ENCODE measurements at places on chromosomes 7 and 10.

GRCh38 chr7:38312821-38313220 is 39.4 kb upstream of the TARP start:
- no peak for DNase-seq

- DNase-seq, result no peak
These were observed 208.8 kb downstream of the KCNMA1 start for GRCh38 chr10:77428691-77429395.

DNA sequence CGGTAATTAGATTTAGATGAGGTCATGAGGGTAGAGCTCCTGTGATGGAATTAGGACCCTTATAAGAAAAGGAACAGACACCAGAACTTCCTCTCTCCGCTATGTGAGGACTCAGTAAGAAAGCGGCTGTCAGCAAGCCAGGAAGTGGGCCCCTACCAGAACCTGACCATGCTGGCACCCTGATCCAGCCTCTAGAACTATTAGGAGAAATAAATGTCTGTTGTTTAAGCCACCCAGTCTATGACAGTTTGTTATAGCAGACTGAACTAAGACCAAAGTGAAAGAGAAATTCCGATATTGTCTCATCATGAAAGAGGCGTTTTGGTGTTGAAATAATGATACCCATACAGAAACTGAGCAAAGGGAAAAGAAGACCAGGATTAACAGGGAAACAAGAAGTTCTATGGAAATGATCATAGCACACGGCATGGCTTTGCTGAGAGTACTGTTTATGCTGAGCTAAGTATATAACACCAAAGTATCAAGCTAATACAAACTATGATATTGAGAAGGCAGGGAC is 9.2 kb downstream of the CLEC2L start:
- DNase-seq, result no peak

GRCh38 chr10:12727832-12728215 is 273.7 kb downstream of the CCDC3 start:
- DNase-seq, result no peak

DNA sequence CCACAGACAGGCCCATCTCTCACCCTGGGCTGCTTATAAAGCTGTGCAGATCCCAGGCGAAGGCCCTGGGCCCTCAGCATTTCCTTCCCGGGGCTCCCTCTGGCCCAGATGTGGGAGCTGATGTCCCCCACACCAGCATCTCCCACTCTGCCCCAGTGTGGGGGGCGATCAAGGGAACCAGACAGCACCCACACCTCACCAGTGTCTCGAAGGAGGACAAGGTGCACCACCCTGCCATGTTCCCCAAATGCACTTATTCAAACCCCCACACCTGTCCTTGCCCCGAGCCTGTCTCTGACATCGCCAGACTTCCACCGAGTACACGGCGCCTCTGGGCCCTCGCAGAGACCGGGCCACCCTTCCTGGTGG is 19.6 kb downstream of the DPYSL4 start:
- no peak for DNase-seq

GRCh38 chr10:117461766-117462423 is 80.7 kb upstream of the EMX2 start:
- DNase-seq, result no peak

- no peak for DNase-seq
These were observed 145.7 kb downstream of the RNF216 start for GRCh38 chr7:5635461-5636445.

DNA sequence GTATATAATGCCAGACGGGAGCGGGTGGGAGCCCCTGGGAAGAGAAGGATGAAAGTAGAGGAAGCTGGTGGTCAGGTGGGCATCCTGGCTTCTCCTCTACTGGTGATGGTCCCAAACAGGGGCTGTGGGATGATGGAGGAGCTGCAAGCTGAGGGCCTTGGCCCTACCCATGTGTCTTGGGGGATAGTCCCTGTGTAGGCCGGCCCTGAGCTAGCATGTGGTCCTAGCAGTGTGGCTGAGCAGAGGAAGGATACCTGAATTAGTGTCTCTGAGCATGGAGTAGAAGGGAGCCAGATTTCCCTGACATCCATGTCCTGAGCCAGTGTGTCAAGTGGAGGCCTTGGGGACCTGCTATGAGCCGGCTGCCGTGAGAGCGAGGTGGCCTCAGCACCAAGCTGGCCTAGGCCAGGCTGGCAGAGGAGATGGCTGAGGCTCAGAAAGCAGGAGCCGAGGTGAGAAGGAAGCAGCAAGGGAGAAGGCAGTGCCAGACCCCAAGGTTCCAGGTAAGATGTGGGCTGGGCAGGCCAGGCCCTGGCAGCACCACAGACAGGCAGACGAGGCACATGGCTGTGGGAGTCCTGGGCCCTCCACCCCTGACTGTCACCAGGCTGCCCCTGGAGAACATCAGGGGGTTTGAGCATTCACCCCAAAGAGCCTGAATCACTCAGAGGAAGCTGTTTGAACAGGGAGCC is 150.2 kb downstream of the ABCA13 start:
- no peak for DNase-seq

GRCh38 chr10:133150226-133150625 is 9.8 kb upstream of the KNDC1 start:
- DNase-seq, result no peak

GRCh38 chr10:76115131-76115470 is 683.7 kb downstream of the LRMDA start:
- no peak for DNase-seq

DNA sequence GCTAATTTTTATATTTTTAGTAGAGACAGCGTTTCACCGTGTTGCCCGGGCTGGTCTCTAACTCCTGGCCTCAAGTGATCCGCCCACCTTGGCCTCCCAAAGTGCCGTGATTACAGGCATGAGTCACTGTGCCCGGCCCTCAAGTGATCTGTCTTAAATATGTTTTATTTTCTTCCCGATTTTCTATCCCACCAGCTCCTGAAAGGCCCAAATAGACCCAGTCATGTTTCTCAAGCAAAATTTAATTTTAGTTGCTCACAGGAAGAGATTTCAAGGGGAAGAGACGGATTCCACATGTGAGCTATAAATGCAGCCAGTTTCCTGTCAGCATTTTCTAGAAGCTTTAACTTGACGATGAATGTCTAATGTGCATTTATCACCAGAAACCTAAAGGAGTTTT is 12.0 kb downstream of the DENND10 start:
- no peak for DNase-seq

DNA sequence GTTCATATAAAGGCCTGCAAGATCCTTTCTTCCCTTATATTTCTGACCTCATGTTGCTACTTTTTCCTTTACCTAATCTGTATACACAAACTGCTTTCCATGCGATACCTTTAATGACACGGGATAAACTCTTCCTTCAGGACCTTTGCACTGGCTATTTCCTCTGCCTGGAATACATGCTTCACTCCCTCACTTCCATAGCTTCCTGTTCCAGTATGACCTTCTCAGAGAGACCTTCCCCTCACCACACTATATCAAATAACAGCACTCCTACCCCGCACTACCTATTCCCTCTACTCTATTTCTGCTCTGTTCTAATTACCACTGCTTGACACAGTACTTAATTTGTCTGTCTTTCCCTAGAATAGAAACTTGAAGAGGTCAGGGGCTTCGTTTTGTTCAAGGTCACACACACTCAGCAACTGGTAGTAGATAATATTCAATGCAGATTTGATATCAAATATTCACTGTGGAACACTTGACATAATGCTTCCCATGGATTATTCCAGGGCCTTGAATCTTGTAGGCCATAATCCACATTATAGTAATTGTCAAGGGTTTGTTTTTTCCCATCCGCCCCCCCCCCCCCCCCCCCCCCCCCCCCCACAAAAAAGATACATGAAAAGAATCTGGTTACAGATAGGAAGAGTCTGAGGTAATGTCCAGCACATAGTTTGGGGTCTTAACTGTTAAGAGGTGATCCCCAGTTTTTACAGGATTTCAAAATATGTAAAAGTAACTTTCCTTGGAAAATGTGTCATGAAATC is 11.1 kb downstream of the SYPL1 start:
- no peak for DNase-seq

GRCh38 chr10:18868919-18869318 is 179.7 kb upstream of the MALRD1 start:
- no peak for DNase-seq

GRCh38 chr10:72542396-72542815 is 83.5 kb downstream of the MICU1 start:
- DNase-seq, result no peak

DNA sequence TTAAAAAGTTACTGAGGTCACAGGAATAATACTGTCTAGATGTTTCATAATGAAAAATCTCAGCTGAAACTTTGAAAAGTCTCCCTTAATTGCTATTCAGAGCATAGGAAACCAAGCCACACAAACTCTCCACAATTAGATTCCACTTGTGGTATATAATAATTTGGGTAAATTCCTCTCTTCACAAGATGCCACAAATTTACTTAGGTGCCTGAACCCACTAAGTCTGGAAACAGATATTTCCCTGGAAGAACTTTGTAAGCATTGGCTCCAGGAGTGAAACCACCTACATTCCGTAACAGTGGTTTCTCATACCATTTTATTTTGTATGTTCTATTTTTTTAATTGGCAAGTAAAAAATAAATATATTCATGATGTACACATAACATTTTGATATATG is 493.4 kb downstream of the SEMA3D start:
- DNase-seq, result no peak

DNA sequence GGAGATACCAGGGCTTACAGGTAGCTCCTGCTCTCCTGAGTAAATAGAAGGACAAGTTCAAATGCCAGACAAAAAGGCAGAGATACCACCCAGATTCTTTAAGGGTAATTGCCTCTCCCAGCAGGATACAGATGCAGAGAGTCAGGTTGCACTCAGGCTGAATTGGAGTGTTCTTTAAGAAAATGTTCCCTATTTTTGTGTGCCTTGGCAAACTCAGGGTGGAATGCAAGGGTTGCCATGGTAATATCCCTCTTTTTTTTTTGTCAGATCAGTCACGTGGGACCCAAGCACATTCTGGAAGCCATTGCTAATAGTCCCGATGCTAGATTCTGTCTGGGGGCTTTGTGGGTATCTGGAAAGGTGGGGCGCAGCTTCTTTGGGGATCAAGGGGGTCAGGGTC is 628.0 kb downstream of the CALN1 start:
- DNase-seq, result no peak

GRCh38 chr7:5278766-5279165 is 4.0 kb upstream of the SLC29A4 start:
- DNase-seq, result no peak

DNA sequence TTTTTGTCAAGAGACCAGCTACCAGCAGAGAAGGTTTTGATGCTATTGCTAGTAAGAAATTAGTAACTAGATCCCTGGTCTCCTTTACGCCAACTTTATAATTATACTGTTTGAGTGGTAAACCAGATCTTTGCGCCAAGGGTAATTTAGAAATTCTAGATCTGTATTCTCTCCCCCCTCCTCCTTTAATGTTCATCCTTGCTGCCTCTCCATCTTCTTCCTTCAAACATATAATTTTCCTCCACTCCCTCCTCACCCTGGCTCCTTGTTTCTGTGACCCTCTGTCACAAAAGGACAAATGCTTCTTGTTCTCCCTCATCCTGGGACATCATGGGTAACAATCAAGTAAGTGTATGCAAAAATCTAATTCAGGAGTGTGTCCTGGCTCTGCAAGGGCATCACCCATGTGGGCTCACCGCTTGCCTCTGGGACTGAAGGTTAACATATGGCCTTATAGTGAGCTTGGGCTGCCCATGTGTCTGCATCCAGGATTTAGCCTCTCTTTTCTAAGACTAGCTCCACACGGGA is 121.2 kb downstream of the BAMBI start:
- DNase-seq, result no peak

DNA sequence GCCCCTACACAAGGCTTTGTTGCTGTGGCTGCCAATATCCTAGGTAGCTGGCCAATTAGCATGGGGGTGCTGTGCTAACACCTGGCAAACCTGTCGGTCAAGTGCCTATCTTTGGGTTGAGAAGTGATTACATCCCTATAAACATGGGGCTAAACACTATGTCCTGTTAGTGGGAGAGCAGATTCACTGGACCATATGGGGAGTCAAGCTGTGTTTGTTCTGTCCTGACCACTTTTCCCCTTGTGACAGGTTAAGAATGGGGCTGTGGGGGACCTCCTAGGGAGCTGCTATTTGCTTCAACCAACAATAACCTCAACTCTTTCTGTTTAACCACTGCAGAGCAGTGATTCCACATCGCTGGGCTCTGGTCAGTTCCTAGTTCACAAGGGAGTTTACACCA is 151.5 kb upstream of the AOAH start:
- DNase-seq, result no peak

DNA sequence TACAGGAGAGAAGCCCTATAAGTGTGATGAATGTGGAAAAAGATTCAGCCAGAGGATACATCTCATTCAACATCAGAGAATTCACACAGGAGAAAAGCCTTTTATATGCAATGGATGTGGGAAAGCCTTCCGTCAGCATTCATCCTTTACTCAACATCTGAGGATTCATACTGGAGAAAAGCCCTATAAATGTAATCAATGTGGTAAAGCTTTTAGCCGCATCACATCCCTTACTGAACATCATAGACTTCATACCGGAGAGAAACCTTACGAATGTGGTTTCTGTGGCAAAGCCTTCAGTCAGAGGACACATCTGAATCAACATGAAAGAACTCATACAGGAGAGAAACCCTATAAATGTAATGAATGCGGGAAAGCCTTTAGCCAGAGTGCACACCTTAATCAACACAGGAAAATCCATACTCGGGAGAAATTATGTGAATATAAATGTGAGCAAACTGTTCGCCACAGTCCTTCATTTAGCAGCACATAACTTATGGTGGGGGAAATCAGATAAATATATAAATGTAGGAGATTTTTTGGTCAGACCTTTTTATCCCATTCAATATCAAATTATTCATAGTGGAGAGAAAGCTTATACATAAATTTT is 12.1 kb upstream of the MRPS17 start:
- DNase-seq, result no peak

DNA sequence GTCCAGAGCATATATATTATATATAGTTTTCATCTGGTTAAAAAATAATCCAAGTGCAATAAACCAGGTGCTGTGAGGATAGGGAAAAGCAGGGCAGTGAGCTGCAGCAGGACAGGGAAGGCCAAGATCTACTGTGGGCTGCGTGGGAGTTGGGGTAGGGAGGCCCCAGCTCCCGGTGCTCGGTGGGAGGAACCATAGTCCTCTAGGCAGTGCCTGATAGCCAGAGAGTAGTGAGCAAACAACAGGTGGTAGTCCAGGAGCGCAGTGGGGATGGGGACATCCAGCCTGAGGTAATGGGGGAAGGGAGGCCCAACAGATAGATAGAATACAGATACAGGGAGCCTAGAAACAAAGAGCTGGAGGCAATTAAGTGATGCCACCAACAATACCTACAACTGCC is 4.1 kb upstream of the BMPR1A start:
- DNase-seq, result no peak

GRCh38 chr7:69698109-69698825 is 100.0 kb downstream of the AUTS2 start:
- DNase-seq, result no peak

GRCh38 chr7:155337946-155338631 is 40.4 kb downstream of the INSIG1 start:
- DNase-seq, result no peak
